Subcutaneous preadipocyte (primary cell): ENCODE measurements at places on chromosomes 7 and 10. TPM values are rescaled to one million over a fixed set of nuclear protein-coding genes. Genes with fewer than 3 reads are reported as not detected.

The OR6B1 gene
- not detected in 2 replicates for total RNA-seq

The AKR1C2 gene
- 93.0 and 97.0 TPM in 2 replicates for total RNA-seq

The ASZ1 gene
- not detected in 2 replicates for total RNA-seq

The NUTM2E gene
- total RNA-seq = under 0.01 TPM in 1 of 2 replicates, not detected in the other

The TAS2R5 gene
- 0.59 and 1.5 TPM in 2 replicates for total RNA-seq

The UNC5B gene
- total RNA-seq = 9.9 and 13.9 TPM in 2 replicates

The UMAD1 gene
- 8.6 and 8.8 TPM in 2 replicates for total RNA-seq

The MSS51 gene
- total RNA-seq = 1.5 and 2.5 TPM in 2 replicates

The SRRM3 gene
- total RNA-seq = 0.98 and 1.1 TPM in 2 replicates

The CREM gene
- total RNA-seq = 15.4 and 17.4 TPM in 2 replicates

The CCL24 gene
- not detected in 2 replicates for total RNA-seq

The BAIAP2L1 gene
- 0.37 and 2.2 TPM in 2 replicates for total RNA-seq

The COBL gene
- under 0.01 TPM in 1 of 2 replicates, not detected in the other for total RNA-seq

The OR2A12 gene
- total RNA-seq = not detected in 2 replicates

The XRCC2 gene
- 3.7 and 9.2 TPM in 2 replicates for total RNA-seq

The UTF1 gene
- not detected in 2 replicates for total RNA-seq

The CYP2C19 gene
- total RNA-seq = not detected in 2 replicates

The MYO1G gene
- total RNA-seq = under 0.01 TPM in 2 replicates

The FLNC gene
- total RNA-seq = 99.9 and 102 TPM in 2 replicates

The ZNF853 gene
- total RNA-seq = under 0.01 TPM in 1 of 2 replicates, not detected in the other

The MINDY4 gene
- 14.7 and 17.0 TPM in 2 replicates for total RNA-seq

The PCLO gene
- total RNA-seq = under 0.01 TPM in 1 of 2 replicates, not detected in the other

The MKX gene
- total RNA-seq = 0.20 TPM in 1 of 2 replicates, not detected in the other

The DENND2A gene
- total RNA-seq = 8.1 and 15.6 TPM in 2 replicates

The AKR1C1 gene
- 216 and 715 TPM in 2 replicates for total RNA-seq

The SUN3 gene
- not detected in 2 replicates for total RNA-seq

The STAG3 gene
- 0.73 and 1.6 TPM in 2 replicates for total RNA-seq

The WEE2 gene
- not detected in 2 replicates for total RNA-seq

The CTAGE8 gene
- 0.59 and 1.1 TPM in 2 replicates for total RNA-seq

The PAXIP1 gene
- 7.0 and 11.9 TPM in 2 replicates for total RNA-seq

The GHRHR gene
- total RNA-seq = not detected in 2 replicates

The SPDYE9 gene
- not detected in 2 replicates for total RNA-seq

The PPP1R3C gene
- total RNA-seq = 2.6 and 4.1 TPM in 2 replicates

The NPFFR1 gene
- total RNA-seq = not detected in 2 replicates

The FAM237B gene
- under 0.01 and 0.20 TPM in 2 replicates for total RNA-seq

The ACSM6 gene
- not detected in 2 replicates for total RNA-seq

The ZNF394 gene
- total RNA-seq = 19.5 and 27.2 TPM in 2 replicates

The C10orf67 gene
- total RNA-seq = under 0.01 TPM in 1 of 2 replicates, not detected in the other

The MMP21 gene
- total RNA-seq = 0.20 TPM in 1 of 2 replicates, not detected in the other

The FEZF1 gene
- total RNA-seq = not detected in 2 replicates
